ENCODE measurements at places on chromosomes 2 and 18.

GRCh38 chr2:220373878-220374277 is 746.4 kb downstream of the SLC4A3 start:
- no peak for DNase-seq

GRCh38 chr2:85143463-85144082 is 10.4 kb downstream of the TCF7L1 start:
- no peak for DNase-seq

DNA sequence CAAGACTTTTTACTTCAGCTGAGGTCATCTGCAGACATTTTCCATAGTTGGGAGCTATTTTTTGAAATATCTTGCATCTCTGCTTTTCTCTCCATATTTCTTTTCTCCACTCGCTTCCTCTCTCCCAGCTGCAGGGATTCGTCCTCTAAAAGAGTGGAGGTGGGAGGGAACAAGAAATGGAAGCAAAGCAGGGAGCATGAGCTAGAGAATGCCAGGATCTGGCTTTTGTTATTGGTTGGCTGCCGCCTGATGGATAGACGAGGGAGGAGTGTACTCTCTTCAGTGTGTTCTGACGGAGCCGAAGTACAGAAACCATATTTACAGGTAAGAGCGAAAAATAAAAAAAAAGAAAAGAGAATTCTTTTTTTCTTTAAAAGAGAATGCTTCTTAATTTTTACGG is at the start of gene CSRNP3:
Gene CSRNP3 (plus strand): TSS at position 282 of the 400 bp plus-strand sequence. CDS start 125,368 bp downstream, outside the sequence.
- no peak for DNase-seq

- no peak for DNase-seq
Measured at GRCh38 chr18:13207294-13207693, 11.3 kb upstream of the LDLRAD4 start.

GRCh38 chr2:63681896-63682295 is 93.1 kb downstream of the MDH1 start:
- no peak for DNase-seq

GRCh38 chr2:212596688-212597087 is 58.1 kb upstream of the ERBB4 start:
- no peak for DNase-seq

- no peak for DNase-seq
Measured at GRCh38 chr2:241291977-241292376, 23.5 kb downstream of the HDLBP start.

DNA sequence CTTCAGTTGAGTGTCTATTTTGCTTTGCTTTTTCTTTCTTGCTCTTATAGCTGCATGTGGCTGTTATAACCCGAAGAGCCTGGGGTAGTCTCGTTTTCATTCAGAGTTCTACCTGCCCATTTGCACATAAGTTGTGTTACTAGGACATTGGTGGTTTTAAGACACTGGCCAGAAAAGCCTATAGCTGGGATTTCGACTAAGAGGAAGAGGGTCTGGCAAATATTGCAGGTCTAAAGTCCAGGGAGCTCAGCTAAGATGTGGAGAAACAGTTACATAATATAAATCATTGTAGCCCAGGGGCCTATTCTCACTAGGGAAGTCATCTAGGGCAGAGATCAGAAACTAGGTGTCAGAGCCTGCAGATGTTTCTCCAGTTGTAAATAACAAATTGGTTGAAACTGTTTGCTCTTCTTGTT is 120.8 kb downstream of the BABAM2 start:
- DNase-seq = no peak

GRCh38 chr2:121917143-121917542 is 161.7 kb downstream of the TSN start:
- DNase-seq = no peak

GRCh38 chr2:2263196-2263829 is 67.8 kb downstream of the MYT1L start:
- DNase-seq = no peak

DNA sequence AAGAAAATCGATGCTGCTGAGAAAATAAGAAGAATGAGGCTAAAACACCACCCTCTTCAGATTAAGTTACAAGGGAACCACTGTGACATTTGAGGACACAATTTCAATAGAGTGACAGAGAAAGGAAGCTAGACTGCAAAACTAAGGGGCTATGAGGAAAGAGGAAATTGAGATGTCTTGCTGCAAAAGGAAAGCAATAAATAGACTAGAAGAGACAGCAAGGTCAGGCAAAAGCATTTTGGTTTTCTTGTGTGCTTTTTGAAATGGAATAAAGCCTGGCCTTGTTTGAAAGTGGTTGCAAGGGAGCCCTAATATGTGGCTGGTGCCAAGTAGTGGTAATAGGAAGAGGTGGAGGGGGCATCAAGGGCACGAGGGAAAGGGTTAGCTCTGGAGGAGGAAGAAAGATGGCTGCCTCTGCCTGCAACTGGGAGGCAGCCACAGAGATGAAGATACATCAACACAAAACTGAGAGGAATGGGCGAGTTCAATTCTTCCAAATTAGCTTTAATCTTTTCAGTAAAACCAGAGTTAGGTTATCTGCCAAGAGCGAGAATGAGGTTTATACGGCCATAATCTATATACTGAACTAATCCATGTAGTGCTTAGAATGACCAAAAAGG is 1.2 kb upstream of the MRO start:
- no peak for DNase-seq

GRCh38 chr2:157355618-157356017 is 30.0 kb upstream of the ERMN start:
- DNase-seq = no peak

DNA sequence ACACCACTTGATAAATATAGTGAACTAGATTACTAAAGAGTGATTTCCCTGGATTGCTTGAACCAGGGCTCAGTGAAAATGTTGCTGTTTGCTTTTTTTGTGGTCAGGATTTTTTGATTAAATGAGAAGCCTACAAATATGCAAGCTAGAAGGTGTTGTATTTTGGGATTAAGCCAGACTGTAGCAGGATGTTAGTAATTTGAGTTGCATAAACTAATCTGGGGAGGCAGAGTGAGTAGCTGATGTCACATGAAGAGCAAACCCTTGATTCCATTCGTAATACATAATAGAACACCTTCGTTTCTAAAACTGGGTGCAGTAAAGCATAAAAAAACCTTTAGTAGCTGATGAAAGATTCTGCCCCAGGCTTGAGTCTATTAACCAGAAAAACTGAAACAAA is 32.0 kb downstream of the NEDD4L start:
- no peak for DNase-seq

GRCh38 chr2:218327451-218328210 is 29.0 kb upstream of the CATIP start:
- DNase-seq = no peak

DNA sequence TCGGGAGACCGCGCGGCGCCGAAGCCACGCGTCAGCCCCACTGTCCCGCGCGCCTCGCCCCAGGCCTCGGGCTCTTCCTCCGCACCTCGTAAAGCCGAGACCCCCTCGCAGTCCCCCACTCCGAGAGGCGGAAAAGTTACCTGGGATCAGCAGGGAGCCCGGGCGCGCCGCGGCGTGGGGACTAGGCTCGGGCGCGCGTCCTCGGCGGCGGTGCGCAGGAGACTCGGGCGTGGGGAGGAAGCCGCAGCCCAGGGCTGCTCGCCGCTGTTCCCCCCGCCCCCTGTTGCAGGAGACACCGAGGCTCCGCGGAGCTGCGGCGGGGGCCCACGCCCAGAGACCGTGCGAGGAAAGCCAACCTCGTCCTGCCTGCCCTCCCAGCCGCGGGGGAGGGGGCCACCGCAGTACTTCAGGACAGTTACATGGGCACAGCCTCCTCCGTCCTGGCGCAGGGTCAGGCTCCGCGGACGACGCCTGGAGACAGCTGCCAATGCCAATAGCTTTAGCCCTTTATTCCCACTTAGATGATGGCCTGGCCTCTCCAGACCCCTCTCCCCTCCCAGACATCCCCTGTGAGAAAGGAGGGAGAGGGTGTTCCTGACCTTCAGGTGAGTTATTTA is at the start of gene EPB41L3:
Gene EPB41L3 (minus strand): TSS at position 225 of the 617 bp plus-strand sequence. CDS start 54,814 bp downstream, outside the sequence.
- DNase-seq = no peak

DNA sequence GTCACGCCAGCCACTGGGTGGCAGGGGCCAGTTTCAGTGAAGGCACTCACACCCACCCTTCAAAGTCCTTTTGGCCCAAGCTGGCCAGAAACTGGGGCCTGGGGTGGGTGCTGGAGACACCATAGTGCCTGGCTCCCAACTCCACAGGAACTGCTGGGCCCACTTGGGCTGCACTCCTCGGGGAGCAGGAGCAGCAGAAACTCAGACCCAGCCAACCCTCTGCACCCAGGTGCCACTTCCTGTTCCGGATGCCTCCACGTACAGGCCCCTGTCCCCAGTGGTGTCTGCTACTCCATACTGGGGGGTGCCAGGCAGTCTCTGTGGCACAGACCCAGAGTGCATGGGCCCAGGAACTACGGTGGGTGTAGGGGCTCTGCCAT is 42.5 kb upstream of the ZNF519 start:
- DNase-seq = no peak

GRCh38 chr2:637406-637776 is 39.8 kb downstream of the TMEM18 start:
- no peak for DNase-seq

- DNase-seq = no peak
Measured at GRCh38 chr2:241812730-241813643, 4.0 kb downstream of the NEU4 start.

DNA sequence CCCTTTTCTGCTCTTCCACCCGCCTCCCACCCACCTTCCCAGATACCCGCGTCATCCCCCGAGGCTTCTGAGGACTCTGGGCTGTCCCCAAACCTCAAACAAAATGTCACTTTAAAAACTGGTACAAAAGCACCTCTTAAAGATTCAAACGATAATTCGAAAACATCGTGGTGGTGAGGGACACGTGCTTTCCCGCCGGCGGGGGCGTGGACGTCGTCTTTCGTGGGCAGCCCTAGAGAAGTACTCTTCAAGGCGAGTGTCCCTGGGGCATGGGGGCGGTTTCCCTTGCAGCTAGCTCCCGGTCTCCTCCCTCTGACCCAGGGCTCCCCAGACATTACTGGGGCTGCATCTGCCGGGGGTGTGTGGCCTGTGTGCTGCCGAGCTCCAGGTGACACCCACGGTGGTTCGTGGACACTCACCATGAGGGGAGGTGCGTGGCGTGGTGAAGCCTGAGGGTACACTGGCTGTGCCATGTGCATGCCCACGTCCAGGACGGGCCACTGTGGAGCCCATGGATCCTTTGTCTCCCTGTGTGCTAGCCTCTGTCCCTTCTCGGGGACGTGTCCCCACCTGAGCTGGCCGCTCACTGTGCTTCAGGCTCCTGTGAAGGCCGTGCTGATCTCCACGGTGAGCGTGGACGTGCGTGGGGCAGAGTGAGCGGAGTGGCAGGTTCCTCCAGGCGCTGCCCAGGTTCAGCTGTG is 117.8 kb downstream of the NFATC1 start:
- DNase-seq = peak; percentile 2

DNA sequence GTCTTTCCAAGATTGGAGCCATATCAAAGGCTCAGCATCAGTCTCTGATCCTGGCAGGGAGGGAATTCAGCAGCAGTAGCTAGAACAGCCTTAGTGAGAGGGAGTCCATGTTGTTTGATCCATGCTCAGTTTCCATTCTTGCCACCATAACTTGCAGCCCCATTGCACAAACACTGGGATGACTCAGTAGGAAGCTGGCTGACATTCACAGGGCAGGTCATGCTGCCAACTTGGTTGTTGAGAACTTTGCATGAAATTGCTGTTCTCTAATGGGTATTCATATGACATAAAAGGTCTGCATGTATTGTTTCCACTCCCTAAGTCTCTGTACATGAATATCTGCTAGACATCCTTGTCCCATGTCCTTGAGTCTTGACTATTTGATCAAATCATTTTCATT is 29.9 kb upstream of the STAT4 start:
- DNase-seq = no peak

- DNase-seq = no peak
Measured at GRCh38 chr2:31223026-31223425, 5.7 kb upstream of the CAPN14 start.

- DNase-seq = peak; percentile 53
Measured at GRCh38 chr18:26133652-26134051, at the start of gene PSMA8. TSS of gene PSMA8 (plus strand) at chr18:26133869. CDS start at chr18:26133966, 97 bp downstream.

DNA sequence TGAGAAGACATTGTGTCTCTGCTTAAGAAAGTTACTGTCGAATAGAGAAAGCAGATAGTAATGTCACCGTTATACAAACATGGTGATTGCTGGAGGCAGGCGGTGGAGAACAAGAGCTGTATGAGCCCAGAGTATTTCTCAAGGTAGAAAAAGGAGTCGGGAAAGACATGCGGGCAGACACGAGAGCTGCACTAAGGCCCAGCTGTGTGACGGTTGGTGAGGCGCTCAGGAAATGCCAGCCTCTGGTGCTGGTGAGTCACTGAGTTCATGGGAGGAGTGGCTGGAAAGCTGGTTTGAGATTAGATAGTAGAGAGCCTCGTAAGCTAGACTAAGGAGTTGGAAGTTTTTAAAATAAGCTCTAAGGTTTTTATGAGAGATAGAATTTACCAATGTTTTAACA is 390.9 kb upstream of the TRIB2 start:
- no peak for DNase-seq

- no peak for DNase-seq
Measured at GRCh38 chr18:63311118-63312018, 8.2 kb downstream of the BCL2 start.

DNA sequence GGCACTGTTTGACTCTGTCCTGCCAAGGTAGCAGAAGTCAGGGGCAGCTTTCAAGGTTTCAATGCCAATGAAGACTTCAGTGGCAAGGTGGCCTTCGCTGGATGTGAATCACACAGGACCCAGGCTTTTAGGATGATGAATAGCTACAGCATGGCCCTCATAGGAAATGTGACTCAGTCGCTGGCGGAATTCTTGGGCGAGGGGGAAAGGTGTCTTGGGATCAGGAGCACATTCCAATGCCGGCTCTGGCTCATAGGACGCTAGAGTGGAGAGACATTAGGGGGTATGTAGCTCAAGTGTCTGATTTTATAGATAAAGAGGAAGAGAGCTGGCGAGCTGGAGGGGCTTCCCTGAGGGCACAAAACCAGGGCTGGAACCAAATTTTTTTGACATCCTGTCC is 68.6 kb downstream of the SMIM21 start:
- no peak for DNase-seq

DNA sequence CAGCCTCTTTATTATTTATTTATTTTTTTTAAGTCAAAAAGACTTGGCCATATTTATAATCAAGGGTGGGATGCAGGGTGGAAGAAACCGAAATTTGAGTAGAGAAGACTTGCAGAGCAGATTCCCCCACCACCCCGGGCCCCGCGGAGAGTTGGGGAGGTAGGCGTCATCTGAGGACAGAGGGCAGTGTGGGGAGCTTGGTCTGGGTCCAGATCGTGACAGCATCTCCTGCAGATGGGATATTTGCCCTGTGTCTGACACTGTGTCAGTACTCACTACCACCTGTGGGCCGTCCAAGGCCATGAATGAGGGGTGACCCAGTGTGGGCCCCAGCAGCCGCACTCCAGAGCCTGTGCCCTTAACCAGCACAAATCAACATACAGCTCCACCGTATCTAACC is 10.5 kb upstream of the PRELID3A start:
- DNase-seq = no peak

All from activated naive CD4-positive, alpha-beta T cell treated with Interleukin-2 at 50 U/mL for 16 hours (primary cell).